ENCODE measurements at places on chromosomes 13 and 19.

- no peak for DNase-seq
These were observed 83.1 kb upstream of the OXGR1 start for GRCh38 chr13:97077341-97077740.

DNA sequence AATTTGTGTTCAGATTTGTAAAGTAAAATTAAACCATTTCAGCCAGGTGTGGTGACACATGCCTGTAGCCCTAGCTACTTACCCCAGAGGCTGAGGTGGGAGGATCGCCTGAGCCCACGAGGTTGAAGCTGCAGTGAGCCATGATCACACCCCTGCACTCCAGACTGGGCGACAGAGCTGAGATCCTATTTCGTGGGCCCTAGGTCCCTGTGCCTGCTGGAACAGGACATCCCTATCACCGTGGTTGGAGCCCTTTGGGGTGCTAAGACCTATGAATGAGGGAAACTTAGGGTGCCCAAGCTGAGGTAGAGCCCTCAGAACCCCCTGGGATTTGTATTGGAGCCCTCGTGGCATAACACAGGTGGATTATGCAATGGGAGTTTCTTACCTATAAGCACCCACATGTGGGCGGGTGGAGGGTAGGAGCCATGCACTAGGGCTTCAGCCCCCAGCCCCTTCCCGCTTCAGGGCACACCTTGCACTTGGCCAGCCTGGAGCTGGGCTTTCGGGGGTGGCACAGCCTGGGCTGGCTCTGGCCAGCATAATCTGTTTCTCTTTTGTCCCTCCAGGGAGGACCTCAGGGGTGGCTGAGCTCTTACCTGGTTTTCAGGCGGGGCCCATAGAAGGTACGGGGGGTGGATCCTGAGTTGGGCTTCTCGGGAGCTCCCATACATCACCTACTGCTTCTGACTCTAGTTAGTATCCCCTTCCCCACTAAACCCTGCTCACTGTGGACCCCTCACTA is 7.2 kb upstream of the USF2 start:
- DNase-seq = no peak

- DNase-seq = no peak
These were observed 63.9 kb downstream of the CEBPG start for GRCh38 chr19:33437393-33437820.

DNA sequence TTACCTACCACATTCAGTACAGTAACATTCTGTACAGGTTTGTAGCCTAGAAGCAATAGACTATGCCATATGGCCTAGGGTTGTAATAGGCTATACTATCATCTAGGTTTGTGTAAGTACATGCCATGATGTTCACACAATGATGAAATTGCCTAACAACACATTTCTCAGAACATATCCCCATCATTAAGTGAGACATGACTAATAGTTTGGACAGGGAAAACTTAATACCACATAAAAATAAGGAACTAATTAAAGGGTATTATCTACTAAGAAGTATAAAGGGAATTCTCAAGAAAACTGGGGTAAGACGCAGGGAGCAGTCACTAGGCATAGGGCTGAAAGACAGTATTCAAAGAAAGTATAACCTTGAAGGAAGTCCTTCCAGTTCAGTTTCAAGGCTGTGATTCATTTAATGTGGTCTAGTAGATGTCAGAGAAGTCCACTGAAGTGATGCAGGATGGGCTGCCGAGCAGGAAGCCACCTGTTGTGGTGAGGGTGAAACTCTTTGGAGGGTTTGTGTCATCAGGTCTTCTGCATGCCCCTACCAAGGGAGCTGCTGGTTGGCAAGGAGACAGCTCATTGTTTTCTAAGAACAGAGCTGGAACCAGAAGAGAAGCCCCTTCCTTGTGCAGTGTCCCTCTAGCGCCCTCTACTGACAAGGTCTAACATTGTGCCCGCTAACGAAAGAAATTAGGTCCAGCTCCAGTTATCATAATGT is 122.9 kb downstream of the OLFM4 start:
- DNase-seq = no peak

DNA sequence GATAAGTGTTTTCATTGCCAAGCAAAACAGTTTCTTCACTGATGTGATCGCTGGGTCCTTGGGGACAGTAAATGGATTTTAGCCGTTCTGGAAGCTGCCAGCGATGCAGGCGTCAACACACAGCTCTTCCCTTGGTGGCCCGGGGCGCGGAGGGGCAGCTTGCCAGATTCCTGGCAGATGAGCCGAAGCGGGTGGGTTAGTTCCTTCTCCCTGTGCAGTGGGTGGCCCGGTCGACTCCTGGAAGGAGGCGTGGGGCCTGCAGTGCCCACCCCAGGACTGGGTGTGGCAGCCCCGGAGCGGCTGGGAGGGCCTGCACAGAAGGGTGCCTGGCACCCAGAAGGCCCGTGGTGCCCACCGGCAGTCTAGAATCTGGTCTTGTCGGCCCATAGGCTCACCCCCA is 69.0 kb downstream of the KDM4B start:
- DNase-seq = no peak

- DNase-seq = no peak
These were observed 128.2 kb downstream of the STOML3 start for GRCh38 chr13:38862443-38862842.

- no peak for DNase-seq
These were observed 1.6 kb downstream of the ZNF431 start for GRCh38 chr19:21143428-21143827.

All from stimulated activated CD4-positive, alpha-beta T cell treated with anti-CD3 and anti-CD28 coated beads, Interleukin-4, amount 100 ng/mL, for 1 hour (primary cell).